ENCODE measurements at places on chromosomes 12 and 14.

GRCh38 chr12:12408265-12408690 lies 51.4 kb downstream of the BORCS5 start:
- DNase-seq, result peak; percentile 13

- DNase-seq, result peak; percentile 6
Observed at GRCh38 chr12:69388371-69388770, 28.8 kb downstream of the YEATS4 start.

DNA sequence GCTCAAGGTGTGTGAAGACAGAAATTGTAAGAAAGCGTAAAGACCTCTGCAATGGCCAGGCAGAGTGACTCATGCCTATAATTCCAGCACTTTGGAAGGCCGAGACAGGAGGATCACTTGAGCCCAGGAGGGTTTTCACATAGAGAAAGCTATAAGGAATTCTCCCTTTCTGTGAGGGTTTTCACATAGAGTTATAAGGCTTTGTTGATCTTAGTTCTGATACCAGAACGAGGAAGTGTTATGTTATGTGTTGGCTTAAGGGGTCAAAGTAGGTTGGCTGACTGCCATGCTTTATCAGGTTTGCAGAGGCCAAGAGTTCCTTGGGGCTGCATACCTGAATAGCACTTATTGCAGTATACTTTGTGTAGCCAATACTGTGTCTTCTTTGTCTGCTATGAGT lies 139.1 kb downstream of the ERC1 start:
- no peak for DNase-seq

DNA sequence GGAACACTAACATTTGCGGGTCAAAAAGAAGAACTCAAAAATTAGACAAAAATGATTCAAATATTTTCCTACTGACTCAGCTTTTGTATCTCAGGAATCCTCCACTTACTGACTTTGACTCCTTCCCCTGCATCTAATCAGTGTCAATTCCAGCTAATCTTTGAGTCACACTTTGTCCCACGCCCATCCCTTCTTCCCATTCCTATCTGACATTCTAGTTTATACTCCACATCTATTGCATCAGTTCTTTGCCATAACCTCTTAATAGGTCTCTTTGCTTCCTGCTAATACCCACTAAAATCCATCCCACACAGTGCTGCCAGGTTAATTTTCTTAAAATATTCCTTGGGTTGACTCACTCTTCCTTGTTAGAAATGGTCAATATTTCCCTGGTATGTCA lies 19.1 kb downstream of the BBS10 start:
- no peak for DNase-seq

GRCh38 chr14:104339829-104340228 lies 201.4 kb downstream of the KIF26A start:
- no peak for DNase-seq

DNA sequence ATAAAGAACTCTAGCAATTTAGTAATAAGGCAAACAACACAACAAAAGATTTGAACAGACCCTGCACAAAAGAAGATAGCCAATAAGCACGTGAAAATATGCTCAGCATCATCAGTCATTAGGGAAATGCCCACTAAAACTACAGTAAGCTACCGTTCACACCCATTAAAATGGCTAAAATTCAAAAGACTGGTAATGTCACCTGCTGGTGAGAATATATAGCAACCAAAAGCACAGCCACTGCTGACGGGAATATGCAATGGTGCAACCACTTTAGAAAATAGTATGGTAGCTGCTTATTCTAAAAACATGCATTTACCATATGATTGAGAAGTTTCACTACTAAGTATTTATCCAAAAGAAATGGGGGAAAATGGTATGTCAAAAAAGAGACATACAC lies 74.9 kb downstream of the DPF3 start:
- DNase-seq, result no peak

DNA sequence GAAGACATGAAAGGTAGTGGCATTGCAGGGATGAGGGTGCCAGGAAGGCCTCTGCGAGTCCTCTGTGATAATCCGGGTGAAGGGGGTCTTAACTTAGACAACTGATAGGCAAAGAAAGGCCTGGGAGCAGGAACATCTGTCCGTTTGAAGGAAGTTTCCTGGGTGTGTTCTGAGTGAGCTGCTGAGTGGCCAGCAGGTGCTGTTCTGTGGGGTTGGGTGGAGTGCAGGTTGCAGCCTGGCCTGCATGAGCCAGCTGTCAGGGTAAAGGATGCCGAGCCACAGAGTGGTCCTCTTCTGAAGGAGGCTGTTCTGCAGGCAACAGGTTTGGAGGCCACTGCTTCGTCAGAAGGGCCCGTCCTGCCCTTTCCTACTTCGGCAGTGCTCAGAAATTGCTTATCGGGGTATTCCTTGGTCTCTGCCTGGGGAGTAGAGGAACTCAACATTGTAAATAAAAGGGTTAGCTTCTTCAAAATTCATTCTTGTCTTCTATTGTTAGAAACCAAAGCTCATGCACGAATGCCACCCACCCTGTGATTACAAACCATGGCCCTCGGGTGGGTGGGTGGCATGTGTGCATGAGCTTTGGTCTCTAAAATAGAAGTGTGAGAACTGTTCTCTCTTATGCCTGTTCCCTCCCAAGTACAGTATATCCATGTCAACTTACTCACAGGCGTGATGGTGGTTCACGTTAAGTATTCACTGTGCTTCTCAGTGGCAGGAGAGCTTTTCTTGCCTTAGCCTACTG lies 118.9 kb downstream of the CHST11 start:
- no peak for DNase-seq

DNA sequence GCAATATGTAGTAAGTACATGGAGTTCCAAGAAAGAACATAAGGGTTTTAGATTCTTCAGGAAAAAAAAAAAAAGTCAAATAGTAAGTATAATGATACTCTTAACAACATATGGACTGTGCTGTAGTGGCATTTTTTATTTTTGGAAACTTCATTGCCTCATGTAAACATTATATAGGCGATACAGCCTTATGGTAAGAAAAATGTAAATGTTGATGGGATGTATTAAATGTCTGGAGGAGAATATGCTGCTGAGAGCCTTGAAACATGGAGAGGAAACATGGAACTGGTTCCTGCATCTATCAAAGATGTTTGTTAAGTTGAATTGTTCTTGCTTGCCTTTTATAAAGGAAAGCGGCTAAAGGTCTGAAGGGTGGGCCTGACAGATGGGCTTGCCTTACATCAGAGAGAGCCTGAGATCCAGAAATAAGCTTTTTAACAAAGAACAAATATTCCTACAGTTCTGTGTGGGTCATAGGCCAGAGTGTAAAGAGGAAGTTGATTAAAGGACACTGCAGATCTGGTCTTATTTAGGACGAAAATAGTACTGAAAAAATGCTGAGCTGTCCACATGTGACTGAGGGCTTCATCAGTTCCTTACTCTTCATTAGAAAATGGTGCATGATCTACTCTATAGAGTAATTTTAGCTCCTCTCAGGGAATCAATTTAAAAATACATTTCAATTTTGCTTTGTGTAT lies 448.1 kb upstream of the DCN start:
- DNase-seq, result no peak

- DNase-seq, result peak; percentile 48
Observed at GRCh38 chr12:56687223-56688128, 608 bp downstream of the PTGES3 start.

- no peak for DNase-seq
Observed at GRCh38 chr12:116606397-116606796, 47.2 kb downstream of the MAP1LC3B2 start.

DNA sequence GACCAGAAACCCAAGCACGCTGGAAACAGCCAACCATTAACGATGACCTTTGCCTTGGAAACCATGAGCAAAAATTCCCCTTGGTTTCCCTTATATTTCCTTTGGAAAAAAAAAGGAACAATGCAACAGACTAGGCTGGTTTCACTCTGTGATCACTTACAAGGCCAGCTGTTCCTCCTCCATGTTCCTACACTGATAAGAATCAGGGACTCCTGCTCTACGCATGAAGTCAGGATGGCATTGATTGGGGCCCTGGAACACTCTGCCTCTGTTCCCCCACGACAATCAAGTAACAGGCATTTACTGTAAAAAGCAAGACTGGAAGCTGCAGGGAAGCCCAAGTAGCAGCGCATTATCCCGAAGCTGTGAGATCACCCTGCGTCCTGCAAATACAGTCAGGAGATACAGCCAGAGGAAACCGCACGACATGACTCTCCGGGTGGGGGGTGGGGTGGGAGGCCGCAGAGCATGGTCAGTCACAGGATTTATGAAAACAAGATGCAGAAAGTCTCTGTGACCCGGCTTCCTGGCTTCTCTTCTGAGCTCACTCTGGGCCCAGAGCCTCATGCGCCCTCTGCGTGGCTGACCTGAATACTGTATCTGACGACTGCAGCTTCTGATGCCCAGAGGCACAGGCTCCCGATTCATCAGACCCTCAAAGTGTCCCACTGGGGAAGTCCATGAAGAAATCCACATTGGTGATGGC lies 31.1 kb downstream of the SSH1 start:
- no peak for DNase-seq

GRCh38 chr14:100605230-100605629 lies 18.0 kb upstream of the BEGAIN start:
- DNase-seq, result no peak

- no peak for DNase-seq
Observed at GRCh38 chr12:27031531-27031930, 9.2 kb downstream of the MED21 start.

- no peak for DNase-seq
Observed at GRCh38 chr12:130881046-130881445, 9.2 kb downstream of the RAN start.

GRCh38 chr12:53143355-53143754 lies 37.2 kb upstream of the ZNF740 start:
- DNase-seq, result no peak

DNA sequence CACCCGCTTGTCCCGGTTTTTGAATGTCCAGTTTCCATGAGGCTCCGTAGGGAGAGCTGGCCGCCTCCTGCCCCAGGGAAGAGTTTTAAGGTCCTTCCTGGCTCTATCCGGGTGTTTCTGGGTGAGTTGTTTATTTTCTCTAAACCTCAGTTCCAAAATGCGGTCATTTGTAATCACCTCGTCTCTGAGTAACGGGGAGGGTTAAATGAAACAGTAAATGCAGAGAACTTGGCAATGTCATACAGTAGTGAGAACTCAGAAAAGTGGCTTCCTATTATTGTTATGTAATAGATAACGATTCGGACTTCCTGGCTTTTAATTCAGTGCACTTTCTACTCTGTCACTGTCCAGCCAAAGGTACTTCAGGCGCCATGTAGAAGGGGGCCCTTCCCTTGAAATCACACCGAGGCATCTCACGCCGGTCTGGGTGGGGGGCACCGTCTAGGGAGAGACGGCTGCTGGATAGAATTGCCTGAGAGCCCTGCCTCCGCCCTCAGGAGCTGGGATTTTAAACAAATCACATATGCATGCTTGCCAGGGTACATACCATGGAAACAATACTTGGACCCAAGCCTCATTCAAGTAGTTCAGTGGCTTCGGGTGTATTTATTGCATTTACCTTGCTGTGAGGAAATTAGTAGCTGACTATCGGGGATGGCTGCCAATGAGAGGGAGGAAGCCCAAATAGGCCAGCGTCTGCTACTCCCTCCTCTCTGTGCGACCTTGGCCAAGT lies 26.4 kb downstream of the NOS1 start:
- no peak for DNase-seq

DNA sequence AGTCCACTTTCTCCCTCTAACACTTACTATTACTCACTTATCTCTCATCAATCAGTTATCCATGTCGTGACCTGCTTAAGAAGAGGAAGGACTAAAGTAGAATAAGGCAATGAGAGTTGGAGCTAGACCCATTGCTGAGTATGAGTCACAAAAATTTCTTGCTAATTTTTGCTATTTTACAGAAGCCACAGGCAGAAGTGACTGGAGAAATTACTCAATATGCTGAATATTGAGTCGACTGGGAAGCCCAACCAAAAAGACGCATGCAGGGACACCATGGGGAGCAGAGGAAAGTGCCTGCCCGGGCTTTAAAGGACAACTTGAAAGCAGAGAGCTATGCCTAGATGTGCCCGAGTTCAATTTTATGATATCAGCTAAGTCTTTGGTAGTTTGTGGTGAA lies 115.4 kb upstream of the FOXG1 start:
- no peak for DNase-seq

GRCh38 chr12:123445388-123446332 lies 9.2 kb upstream of the RILPL2 start:
- DNase-seq, result no peak

GRCh38 chr12:128474916-128475315 lies 207.9 kb downstream of the TMEM132C start:
- DNase-seq, result no peak

- no peak for DNase-seq
Observed at GRCh38 chr12:108213871-108214445, 84.9 kb downstream of the WSCD2 start.

DNA sequence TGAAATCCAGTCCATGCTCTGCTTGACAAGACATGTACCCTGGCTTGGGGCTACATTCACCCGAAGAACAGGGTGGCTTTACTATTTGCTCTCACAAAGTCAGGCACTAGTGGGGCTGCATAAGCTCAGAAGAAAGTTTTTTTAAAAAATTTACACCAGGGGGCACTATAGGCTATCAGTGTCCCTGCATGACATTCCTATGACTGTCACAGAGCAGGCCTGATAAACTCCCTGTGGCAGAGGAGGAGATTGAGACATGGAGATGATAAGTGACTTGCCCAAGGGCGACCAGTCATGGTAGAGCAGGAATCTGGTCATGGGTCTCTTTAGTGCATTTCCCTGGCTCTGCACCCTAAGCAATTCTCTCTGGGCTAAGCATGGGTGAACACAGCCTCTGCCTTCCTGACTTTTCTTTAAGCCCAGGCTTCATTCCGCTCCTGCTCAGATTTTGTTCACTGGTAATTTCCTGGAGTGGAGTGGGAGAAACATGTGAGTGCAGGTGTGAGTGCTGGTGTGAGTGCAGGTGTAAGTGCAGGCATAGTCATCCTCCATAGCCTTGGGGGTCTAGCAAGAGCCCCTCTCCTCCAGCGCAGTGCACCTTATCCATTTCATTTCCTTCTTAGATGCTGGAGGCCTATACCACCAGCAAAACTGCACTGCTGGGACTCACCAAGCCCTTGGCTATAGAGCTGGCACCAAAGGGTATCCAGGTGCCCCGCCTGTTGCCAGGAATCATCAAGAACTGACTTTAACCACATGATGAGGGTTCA lies 91.6 kb downstream of the DHRS2 start:
- DNase-seq, result no peak

DNA sequence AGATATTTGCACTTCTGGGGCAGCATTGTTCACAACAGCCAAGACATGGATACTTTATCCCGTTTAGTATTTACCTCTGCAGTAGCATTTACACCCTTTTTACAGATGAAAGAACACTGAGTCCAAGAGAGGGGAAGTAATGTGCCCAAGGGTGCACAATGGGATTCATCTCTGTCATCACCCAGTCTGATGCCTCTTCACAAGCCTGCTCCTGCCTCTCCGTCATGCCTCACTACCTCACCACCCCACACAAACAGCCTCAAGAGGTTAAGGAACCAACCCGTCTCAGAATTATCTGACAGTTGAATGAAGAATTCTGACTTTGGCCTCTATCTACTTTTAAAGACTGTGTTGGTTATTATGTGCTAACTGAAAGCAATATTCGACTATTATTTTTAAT lies 368.4 kb downstream of the ATP23 start:
- DNase-seq, result no peak

GRCh38 chr12:115070313-115070712 lies 386.3 kb upstream of the TBX3 start:
- no peak for DNase-seq
